ENCODE measurements at places on chromosomes 1 and 21.

- DNase-seq, result peak; percentile 74
- peak overlapping the region; percentile 57 for H3K27ac ChIP-seq
- H3K27me3 ChIP-seq, result no peaks in the 10 kb centered on the region
- H3K4me1 ChIP-seq, result no peaks in the 10 kb centered on the region
- H3K36me3 ChIP-seq, result no peaks in the 10 kb centered on the region
These were observed 1695.3 kb downstream of the BRINP3 start for GRCh38 chr1:188782220-188782841.

DNA sequence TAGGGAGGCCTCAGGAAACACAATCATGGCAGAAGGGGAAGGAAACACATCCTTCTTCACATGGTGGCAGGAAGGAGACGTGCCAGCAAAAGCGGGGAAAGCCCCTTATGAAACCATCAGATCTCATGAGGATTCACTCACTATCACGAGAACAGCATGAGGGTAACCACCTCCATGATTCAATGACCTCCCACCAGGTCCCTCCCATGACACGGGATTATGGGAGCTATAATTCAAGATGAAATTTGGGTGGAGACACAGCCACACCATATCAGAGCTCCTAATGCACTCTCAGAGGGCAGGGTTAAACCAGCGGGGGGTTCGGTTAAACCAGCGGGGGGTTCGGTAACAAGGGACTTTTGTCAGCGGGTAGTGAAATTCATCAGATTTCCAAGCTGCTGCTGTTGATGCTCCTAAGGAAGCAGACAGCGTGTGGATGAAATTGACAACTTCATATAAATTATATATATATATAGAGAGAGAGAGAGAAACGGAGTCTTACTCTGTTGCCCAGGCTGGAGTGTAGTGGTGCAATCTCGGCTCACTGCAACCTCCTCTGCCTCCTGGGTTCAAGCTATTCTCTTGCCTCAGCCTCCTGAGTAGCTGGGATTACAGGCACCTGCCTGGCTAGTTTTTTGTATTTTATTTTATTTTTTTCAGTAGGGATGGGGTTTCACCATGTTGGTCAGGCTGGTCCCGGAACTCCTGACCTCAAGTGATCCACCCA lies 4.2 kb downstream of the CSTB start:
- no peaks in the 10 kb centered on the region for H3K27me3 ChIP-seq
- H3K4me3 ChIP-seq, result no peak overlapping the region
- peaks cover 39% of the 10 kb centered on the region for H3K36me3 ChIP-seq
- DNase-seq, result no peak
- H3K4me1 ChIP-seq, result peaks cover 27% of the 10 kb centered on the region

- H3K27me3 ChIP-seq, result no peaks in the 10 kb centered on the region
- H3K4me1 ChIP-seq, result peaks cover 25% of the 10 kb centered on the region
- no peak for DNase-seq
- H3K36me3 ChIP-seq, result no peaks in the 10 kb centered on the region
- H3K4me3 ChIP-seq, result peak overlapping the region; percentile 85
These were observed 2.6 kb upstream of the GNB1 start for GRCh38 chr1:1893291-1893985.

DNA sequence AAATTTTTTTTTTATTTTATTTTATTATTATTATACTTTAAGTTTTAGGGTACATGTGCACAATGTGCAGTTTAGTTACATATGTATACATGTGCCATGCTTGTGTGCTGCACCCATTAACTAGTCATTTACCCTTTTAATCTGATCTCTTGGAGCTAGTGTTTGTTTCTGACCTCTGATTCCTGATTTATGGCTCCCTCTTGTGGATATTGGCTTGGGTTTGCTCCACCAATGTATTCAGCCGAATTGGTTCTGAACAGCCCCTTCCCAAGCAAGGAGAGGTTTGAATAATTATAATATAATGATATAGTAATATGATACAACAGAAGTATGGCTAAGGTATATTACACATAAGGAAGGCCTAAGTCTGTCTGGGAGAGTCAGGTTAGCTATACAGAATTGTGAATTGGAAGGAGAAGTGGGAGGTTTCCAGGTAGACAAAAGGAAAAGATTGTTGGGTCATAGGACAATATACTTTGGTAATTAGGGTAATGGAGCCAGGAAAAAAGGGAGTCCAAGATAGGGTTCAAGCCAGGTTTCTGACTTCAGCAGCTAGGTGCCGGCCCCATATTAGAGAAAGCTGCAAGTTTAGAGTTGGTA lies 53.1 kb upstream of the HMCN1 start:
- DNase-seq, result peak; percentile 81
- H3K27me3 ChIP-seq, result no peaks in the 10 kb centered on the region
- no peaks in the 10 kb centered on the region for H3K4me1 ChIP-seq
- no peak overlapping the region for H3K4me3 ChIP-seq
- no peak overlapping the region for H3K27ac ChIP-seq

Measured in MCF 10A (cell line).